NCI-H2081 treated with DMSO at 0.1 percent for 48 hours (cell line): ENCODE measurements at places on chromosomes 16 and 17.

- no peak for DNase-seq
These were observed 94.8 kb upstream of the AKTIP start for GRCh38 chr16:53597776-53598175.

- no peak for DNase-seq
These were observed 31.2 kb downstream of the CHD9 start for GRCh38 chr16:53085931-53086421.

GRCh38 chr17:5561736-5562571 is 22.4 kb downstream of the NLRP1 start:
- DNase-seq = no peak

GRCh38 chr16:67068212-67068753 is 39.3 kb downstream of the CBFB start:
- no peak for DNase-seq

- DNase-seq = no peak
These were observed 499.8 kb upstream of the CDH11 start for GRCh38 chr16:65621640-65622039.

DNA sequence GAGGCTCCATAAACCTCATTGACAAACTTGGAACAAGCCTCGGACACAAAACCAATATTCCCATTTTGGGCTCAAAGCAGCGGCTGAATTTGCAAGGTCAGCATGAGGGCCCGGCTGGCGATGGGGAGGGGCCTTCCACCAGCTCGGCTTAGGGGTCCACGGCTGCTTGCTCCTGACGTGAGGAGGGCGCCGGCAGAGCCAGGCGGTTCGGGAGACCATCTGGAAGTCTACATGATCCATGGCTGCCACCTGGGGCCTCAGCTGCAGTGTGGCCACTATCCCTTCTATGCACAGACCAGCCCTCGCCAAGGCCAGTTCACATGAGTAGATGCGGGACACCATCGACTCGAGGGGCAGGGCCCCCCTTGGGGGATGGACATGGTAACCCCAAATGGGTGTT is 39.1 kb downstream of the NDEL1 start:
- no peak for DNase-seq

DNA sequence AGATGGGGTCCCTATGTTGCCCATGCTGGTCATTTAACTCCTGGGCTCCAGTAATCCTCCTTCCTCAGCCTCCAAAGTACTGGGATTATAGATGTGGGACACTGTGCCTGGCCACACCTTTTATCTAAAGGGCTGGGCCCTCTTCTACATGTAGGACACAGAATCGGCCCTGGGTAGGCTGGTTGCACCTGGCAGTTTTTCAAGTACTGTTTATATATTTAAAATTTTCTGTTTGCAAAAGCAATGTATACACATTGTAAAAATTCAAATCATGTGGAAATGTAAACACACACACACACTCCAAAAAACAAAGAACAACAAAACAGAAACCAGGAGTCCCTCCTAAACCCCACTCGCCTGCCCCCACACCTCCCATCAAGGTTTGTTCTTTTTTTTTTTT is 28.1 kb upstream of the SIAH1 start:
- no peak for DNase-seq

- DNase-seq = no peak
These were observed at the start of gene ZDHHC1 for GRCh38 chr16:67415872-67416793. ZDHHC1 (minus strand) TSS chr16:67416477; CDS start chr16:67407775, 8,702 bp downstream.

GRCh38 chr17:39706921-39707337 is 7.1 kb downstream of the ERBB2 start:
- no peak for DNase-seq

GRCh38 chr16:81066681-81067080 is 10.4 kb downstream of the C16orf46 start:
- DNase-seq = no peak

GRCh38 chr17:38328620-38329019 is 15.1 kb downstream of the GPR179 start:
- DNase-seq = no peak
